Motor neuron (in vitro differentiated cells): ENCODE measurements at places on chromosomes 7 and 10.

DNA sequence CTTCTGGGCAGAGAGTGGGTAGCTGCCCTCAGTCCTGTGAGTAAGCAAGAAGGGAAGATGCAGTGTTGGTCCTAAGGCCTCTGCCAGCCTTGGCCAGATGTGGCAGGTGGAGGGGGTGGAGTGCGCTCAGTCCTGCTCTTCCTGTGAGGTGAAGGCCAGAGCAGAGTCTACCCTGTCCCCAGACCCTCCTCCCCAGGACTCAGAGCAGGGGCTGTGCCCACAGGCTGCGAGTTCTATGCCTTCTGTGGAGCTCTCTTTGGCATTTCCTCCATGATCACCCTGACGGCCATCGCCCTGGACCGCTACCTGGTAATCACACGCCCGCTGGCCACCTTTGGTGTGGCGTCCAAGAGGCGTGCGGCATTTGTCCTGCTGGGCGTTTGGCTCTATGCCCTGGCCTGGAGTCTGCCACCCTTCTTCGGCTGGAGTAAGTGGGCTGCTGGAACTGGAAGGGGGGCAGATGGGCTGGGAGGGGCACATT is 4.0 kb downstream of the OPN4 start:
- no peak for ATAC-seq

DNA sequence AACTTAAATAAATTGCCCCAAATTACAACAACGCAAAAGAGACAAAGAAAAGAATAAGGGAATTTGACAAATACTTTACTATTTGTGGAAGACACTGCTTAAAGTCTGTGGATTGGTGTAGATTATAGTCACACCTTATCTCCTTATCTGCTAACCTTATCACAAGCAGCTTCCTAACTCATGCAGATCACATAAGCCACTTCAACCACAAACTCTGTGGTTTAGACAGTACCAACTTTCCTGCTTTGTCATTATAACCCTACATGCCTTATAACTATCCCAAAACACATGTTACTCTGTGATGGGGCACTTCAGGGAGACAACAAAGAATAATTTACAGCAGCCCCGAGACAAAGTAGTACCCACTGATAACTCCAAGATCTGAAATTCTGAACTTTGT is 41.5 kb upstream of the PPP3CB start:
- no peak for ATAC-seq

DNA sequence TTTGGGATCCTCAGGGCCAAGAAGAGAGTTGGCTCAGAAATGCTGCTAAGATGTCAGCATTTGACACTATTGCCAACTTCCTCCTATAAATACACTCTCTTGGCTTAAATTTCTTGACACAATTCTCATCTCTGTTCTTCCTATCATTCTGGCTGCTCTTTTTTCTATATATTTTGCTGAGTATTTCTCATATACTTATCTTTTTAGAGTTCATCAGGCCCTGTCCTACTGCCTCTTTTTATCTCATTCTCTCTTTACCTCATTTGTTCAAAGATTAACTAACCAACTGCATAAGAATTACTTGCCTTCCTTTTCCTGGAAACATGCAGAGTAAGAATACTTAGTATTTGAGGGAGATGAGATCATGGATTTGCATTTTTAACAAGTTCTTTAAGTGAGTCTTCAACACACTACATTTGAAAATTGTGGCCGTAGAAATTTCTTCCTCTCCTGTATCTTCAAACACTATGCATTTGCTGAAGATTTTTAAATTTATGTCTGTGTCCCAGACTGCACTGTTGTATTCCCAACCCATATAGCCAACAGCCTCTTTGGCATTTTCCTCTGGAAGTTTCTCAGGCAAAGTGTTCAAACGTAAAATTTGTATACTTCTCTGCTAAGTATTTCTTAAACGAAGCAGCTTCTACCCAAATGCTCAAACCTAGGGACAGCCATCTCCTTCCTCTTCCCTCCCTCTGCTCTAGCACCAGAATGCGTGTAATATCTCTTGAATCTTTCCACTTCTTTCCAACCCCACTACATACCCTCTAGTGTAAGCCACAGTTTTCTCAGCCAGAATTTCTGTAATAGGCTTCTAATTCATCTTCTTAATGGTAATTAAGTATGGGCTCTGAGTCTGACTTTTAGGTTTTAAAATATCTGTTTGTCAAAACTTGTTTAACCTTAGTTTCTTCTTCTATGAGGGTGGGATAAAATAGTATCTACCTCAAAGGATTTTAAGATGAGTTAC is 35.5 kb downstream of the ARL4A start:
- no peak for ATAC-seq

DNA sequence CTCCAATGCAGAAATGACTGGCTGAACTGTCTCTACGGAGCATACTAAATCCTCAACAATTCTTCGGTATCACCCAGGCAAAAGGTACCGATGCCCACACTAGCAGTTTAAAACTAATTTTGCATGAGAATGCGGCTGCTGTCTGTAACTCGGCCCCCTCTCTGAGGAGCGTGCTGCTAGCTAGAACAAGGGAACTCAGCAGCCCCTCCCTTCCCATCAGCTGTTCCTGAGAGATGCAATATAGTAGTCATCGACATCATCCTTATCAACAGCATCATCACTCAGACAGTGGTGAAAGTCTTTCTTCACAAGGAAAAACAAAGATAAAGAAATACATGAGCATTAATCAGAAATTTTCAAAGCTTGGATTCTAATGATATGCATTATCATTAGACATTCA is 189.1 kb upstream of the FRMD4A start:
- ATAC-seq, result no peak

- peak; percentile 55 for ATAC-seq
Measured at GRCh38 chr10:47031211-47031900, 120.1 kb downstream of the PTPN20 start.

- no peak for ATAC-seq
Measured at GRCh38 chr10:470339-471003, 219.0 kb downstream of the DIP2C start.
